Body of pancreas (tissue), 4 donors: ENCODE measurements at places on chromosomes 6 and 20.

DNA sequence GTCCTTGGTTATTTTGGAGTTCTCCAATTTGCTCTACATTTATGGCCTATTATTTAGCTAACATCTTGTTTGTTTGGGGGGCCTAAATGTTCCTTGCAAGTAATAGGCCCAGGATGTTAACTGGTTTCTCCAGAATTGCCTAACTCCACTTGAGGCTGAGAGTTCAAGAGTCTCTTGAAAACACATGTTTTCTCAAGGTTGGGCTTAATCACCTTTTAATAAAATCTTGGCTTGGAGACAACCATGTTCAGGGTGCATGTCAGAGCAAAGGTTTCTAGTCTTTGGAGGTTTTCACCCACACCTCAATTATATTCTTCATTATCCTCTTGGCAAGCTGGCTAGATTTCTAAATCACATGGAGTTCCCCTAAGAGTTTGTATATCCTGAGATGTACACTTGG lies 54.2 kb downstream of the KLHL31 start:
- DNase-seq = no peak

GRCh38 chr6:42043787-42044475 lies 6.4 kb upstream of the TAF8 start:
- DNase-seq = peak; percentile 85

DNA sequence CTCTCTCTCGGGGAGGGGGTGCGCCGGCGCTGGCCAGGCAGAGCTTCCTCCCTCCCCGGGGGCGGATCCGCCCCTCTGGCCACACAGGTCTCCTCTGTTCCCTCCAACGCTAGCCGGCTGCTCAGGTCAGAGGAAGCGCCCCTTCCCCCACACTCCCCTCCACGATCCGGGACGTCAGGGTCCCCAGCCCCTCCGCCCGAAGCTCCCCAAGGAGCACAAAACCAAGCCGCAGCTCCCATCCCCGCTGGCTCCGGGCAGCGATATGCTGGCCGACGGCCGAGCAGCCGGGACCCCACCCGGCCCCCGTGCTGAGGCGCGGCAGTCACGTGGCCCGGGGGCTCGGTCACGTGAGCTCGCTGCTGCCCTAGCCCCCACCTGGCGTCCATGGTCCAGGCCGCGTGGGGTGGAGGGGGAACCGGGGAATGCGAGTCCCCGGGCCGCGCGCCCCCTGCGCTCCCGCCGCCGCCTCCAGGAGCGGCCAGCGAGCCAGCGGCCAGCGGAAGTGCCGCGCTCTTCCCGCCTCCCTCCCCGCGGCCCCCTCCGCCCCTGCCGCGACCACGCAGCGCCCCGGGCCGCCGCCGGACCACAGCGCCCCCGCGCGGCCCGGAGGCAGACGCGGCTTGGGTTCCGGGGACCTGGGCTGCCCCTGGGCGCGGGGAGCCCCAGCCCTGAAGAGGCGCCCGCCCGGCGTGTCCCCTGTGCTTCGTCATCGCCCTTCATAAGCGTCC lies at the start of gene SLC35B2:
Gene SLC35B2, minus strand, starts transcription at position 504 of the 728 bp plus-strand sequence. Its CDS starts 118 bp downstream, at position 386.
- peak; percentile 67 for DNase-seq

GRCh38 chr20:9136114-9136513 lies 67.2 kb downstream of the PLCB4 start:
- DNase-seq = no peak

- no peak for DNase-seq
Observed at GRCh38 chr6:3325210-3325609, 66.5 kb downstream of the PSMG4 start.

DNA sequence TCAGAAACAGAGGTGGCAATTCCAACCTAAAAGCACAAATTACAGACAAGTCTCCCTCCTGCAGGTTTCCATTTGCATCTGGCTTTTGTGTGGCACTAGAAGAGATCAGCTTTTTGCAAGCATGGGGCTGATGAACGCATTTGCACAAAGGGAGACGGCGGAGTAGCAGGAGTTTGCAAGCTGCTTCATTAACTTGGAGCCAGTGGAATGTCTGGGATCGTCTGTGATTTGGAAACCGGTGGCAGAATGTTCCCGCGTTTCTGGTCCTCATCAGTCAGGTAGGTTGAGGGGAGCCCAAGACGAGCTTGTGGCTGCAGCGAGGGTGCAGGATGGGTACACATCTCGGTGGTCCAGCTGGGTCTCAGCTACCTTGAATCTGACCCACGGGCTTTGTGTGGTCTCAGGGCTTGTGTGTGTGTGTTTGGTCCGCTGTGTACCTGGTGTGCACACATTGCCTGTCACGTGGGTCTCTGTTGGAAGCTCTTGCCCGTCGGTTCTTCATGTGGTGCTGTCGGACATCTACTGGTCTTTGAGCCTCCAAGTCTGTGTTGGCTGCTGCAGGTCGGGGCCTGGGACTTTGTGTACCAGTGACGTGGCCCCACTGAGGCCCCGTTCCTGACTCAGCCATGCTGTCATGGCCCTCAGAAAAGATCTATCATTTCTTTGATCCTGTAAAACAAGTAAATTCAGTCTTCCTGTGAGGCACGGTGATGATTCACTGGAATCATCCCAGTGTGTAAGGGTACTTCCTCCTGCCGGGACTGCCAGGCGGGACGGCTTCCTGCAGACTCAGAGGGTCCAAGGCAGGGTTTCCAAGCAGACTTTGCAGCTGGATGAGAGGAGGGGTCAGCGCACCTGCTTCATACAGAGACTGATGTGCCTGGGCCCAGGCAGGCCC lies 12.4 kb upstream of the MYT1 start:
- DNase-seq = no peak

- no peak for DNase-seq
Observed at GRCh38 chr6:164200071-164200470, 785.6 kb downstream of the QKI start.

- DNase-seq = no peak
Observed at GRCh38 chr6:16591396-16592222, 169.7 kb downstream of the ATXN1 start.

GRCh38 chr20:64056639-64056888 lies 6.4 kb upstream of the TCEA2 start:
- no peak for DNase-seq

- DNase-seq = no peak
Observed at GRCh38 chr20:7818477-7818876, 121.8 kb downstream of the HAO1 start.

GRCh38 chr6:97113170-97113569 lies 169.8 kb downstream of the MMS22L start:
- DNase-seq = no peak

GRCh38 chr6:3383525-3383924 lies 73.3 kb downstream of the SLC22A23 start:
- peak; percentile 55 for DNase-seq

GRCh38 chr6:47069156-47069555 lies 27.0 kb upstream of the ADGRF1 start:
- DNase-seq = no peak

- no peak for DNase-seq
Observed at GRCh38 chr6:168016721-168017525, 19.5 kb downstream of the KIF25 start.

DNA sequence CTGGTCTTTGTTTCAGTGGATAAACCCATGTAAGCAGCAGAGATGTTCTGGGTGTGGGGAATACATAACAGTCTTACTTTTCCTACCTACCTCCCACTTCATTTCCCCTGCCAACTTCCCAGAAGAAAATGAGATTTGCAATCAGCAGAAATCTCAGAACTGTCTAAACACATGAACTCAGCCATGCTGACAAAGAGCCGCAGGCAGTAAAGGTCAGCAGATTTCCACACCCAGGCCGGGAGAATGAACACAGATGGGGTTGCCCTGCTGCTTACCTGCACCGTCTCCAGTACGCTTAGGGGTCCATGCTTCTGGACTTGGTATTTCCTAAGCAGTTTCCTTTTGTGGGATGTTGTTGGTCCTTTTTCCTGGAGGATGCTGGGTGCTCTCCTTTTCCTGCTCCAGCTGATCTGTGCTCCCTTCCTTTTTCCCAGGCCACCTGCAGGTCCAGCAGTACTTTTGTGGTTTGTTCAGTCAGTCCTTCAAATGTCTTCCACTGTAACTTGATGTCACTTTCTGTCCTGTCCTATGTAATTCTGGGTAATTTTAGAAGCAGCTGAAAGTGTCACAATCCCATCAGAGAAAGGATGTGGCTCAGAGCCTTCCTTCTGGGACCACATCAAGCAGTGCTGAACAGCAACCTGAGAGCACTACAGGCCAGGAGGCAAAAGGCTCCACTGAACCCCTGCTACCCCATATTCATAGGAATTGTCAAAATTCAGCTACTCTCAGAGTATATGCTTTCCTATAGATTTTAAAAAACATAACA lies 129.0 kb downstream of the CEP57L1 start:
- DNase-seq = no peak

- DNase-seq = no peak
Observed at GRCh38 chr20:35732644-35732982, 9.4 kb downstream of the RBM39 start.

- no peak for DNase-seq
Observed at GRCh38 chr6:33000055-33000454, 9.3 kb downstream of the HLA-DOA start.

DNA sequence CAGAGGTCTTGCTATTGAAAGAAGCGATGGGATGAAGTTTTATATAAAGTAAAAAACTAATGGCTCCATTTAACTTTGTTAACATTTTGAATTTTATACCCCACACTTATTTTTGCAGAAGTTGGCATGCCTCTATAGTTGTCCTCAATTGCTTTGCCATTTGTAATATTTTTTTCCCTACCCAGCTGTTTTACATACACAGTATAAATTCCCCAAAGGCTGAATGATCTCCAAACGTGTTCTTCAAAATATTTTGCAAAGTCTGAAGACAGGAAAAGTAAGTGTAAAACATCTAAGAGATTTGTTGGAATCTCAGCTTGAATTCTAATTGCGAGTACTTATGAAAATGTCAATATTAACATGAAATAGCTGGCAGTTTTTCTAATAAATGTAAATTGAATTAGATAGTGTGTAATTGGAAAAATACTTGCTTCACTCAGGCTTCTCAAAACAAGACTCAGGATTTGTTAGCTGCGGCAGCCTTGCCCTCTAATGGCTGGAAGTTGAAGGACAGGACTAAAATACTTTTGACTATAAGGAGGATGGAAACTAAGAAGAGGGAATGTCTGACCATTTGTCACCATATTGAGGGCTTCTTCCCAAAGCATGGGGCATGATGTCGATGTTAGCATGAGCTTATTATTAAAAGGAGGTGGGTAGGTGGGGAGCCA lies 226.8 kb downstream of the UST start:
- no peak for DNase-seq

DNA sequence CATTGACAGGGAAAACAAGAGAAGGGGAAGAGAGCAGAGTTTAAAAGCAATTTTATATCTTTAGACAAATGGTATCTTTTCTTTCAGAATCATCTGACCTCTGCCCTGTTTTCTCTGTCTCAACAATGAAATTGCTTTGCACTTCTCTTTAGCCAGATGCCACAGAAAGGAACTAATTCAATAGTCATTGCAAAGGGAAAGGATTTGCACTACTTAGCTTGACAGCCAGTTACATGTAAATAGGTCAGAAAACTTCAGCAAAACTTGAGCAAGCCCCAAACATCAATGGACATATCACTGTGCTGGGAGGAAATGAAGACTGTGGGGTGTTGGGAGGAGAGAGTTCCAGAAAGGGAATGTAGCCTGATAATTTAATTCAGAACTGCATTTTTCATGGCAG lies 181.3 kb upstream of the FAM83B start:
- DNase-seq = no peak

- no peak for DNase-seq
Observed at GRCh38 chr6:124490122-124490521, 472.1 kb upstream of the RNF217 start.

DNA sequence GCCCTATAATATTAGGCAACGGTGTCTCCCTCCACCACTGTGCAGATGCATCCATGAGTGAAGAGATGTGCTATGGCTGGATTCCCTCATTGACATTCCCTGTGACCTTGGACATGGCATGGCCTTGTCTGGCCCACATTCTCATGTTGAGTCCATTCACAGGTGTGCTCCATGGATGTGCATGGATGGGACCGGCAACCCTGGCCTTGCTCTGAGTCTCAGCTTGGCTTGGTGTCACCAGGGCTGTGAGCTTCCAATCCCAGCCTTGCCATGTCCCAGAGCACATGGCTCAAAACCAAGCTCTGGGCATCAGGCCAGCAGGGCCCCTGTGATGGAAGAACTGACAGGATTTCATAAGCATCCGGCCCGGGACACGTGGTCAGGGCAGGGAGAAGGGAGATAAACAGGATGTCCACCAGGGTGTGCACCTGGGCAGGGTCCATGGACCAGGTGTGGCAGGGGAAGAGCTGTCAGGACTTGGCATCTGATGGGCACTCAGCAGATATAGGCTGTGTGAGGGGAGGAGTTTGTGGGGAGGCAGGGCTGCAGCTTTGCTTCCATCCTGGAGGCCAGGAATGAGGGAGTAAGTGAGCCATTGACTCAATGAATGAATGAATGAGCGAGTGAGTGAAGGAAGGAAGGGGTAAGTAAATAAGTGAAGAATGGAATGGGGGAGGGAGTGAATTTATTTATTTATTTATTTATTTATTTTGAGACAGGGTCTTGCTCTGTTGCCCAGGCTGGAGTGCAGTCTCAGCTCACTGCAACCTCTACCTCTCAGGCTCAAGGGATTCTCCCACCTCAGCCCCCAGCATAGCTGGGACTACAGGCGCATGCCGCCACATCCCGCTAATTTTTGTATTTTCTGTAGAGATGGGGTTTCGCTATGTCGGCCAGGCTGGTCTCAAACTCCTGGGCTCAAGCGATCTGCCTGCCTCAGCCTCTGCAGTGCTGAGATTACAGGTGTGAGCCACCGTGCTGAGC lies 15.7 kb downstream of the NRSN2 start:
- peak; percentile 88 for DNase-seq

- no peak for DNase-seq
Observed at GRCh38 chr6:3965071-3965718, 113.7 kb downstream of the FAM217A start.

GRCh38 chr6:445571-446417 lies 54.2 kb downstream of the IRF4 start:
- no peak for DNase-seq

- no peak for DNase-seq
Observed at GRCh38 chr20:45502561-45502960, 12.9 kb downstream of the SPINT3 start.

- no peak for DNase-seq
Observed at GRCh38 chr20:3390759-3391425, 16.6 kb downstream of the DNAAF9 start.

GRCh38 chr6:90314514-90314913 lies 17.9 kb upstream of the BACH2 start:
- no peak for DNase-seq
